ENCODE measurements at places on chromosomes 6 and 20.

GRCh38 chr6:71335544-71335943 is 46.9 kb downstream of the OGFRL1 start:
- DNase-seq: no peak

- DNase-seq: no peak
These were observed 2.4 kb upstream of the BLCAP start for GRCh38 chr20:37529968-37530600.

GRCh38 chr6:17268114-17268513 is 13.0 kb upstream of the RBM24 start:
- no peak for DNase-seq

DNA sequence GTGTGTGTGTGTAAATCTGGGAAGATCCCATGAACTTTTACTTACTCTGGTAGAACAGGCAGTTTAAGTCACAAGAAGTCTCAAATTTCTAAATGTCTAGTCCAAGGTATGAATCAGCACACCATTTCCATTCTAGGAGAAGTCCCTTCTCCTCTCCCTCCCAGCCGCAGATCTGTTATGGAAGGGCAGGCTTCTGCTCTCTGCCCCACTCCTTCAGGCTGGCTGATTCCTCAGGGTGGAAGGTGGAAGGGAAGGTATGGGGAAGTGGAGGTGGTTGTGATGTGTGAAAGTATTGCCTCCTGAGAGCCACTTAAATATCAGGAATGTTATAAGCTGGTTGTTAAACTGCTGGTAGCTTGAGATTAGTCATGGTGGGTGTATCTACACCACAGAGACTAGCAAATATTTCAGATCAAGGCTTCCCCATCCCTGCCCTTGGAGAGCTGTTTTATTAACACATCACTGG is 44.5 kb upstream of the LAMA4 start:
- no peak for DNase-seq

DNA sequence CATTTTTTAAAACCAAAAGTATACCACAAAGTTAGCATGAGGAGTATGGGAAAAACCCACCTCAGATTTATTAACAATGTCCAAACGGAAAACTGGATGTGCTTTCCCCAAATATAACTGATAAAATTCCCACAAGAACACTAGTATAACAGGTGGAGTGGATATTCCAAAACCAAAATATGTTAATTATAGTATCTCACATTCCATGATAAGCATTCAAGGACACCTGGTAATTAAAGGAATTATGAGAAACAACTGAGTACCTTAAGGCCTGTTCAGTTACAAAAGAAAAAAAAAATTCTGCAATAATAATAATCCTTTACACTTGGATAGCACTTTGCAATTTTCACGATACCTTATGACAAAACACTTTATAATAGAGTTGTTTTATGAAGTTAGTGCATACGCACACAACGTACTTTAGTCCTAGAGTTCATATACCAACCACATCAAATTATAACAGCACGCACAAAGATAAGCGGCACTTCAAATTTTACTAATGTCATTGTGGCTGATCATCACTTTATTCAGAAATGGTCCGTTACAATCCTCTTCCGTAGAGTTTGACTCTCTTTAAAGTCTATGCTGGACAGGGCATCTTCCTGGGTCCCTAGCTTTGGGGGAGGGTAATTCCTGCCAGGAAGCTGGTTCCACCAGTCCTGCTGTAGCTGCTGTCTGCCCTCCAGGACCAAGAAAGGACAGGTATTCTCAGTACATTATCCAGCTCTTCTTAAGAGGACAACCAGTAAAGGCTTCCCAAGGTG is 1.7 kb downstream of the CDK19 start:
- peak; percentile 39 for DNase-seq

GRCh38 chr20:34979366-34980153 is 23.9 kb downstream of the MYH7B start:
- DNase-seq: no peak

- no peak for DNase-seq
These were observed 427.1 kb downstream of the CD83 start for GRCh38 chr6:14544666-14545065.

DNA sequence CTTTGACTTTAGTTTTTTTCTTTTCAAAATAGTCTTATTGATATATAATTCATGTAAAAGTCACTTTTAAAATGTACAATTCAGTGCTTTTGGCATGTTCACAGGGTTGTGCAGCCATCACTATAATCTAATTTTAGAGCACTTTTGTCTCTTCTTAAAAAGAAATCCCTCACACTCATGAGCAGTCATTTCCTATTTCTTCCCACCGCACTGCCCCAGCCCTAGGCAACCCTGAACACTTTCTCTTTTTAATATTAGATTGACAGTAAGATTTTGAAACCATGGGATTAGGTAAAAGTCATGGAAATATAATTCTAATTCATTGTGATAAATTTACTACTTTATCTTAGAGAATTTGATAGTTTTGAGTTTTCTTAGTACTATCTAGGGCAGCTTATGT is 309.4 kb downstream of the UTRN start:
- DNase-seq: no peak

DNA sequence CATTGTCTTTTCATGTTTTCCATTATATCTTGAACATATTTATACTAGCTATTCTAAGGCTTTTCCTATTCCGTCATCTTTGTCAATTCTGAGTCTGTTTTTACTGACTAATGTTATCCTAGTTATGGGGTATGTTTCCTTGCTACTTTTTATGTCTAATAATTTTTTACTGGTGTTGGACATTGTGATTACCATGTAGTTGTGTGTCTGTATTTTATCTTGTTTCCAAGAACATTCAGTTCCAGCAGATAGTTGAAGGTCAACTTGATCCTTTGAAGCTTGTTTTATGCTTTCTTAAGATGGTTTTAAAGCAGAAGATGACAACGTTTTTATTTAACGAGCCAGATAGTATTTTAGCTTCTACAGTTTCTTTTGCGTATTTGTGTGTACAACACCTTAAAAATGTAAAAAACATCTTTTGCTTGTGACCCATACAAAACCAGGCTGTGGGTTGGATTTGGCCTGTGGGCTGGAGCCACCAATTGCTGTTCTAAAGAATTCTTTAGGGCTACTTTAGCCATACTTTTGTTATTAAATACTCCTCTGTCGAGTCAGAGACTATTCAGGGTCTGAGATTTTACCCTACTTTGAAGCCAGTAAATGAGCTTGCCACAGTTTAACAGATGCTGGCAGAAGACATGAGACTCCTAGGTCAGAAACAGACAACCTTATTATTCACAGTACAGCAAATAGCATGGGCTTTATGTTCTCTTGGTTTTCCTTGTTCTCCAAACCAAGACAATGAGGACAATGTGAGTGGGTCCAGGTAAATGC is 38.7 kb upstream of the REV3L start:
- DNase-seq: no peak

DNA sequence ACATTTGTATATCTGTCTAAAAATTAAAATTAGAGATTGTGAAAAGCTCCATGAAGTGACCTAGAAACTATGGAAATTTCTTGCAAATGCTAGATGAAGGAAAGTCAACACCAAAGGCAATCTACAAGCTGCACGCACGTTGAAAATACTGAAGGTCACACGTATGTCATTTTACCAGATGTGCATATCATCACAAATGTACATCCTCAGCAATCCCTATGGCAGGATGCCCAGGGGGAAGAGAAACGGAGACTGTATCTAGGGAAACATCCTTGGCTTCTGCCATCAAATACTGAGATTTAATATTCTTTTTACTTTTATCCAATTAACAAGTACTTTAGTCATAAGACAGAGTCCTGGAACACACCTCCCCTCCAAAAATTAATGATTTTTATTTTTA is 672.0 kb downstream of the RNF144B start:
- no peak for DNase-seq

DNA sequence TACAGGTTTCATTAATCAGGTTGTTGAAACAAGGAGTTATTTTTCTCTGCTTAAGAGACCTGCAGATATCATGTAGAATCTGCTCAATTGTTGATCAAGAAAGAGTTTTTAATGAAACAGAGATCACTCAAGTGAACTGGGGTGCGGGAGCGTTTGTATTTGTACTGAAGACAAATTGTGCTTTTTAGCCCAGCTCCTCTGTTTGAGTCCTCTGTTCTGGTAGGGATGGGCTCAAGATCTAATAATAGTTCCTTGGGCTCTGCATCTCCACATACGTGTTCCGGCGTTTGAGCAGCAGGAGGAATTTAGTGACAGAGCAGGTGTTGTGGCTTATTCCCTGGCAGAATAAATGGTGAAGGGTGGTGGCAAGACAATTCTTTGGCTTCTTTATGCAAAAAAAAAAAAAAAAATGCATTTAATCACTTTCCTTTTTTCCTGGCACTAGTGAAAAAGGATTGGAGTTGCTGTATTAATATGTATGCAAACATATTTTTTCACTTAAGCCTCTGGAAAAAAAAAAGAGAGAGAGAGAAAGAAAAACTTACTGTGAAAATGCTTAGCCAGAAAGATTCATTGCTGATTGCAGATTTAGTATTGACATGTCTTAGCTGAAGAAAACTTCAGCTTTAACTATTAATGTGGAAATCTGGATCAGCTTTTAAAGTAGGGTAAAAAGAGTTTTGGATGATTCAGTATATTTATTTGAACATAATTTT is 4.0 kb downstream of the CITED2 start:
- DNase-seq: no peak

GRCh38 chr20:10927936-10928840 is 254.4 kb upstream of the JAG1 start:
- no peak for DNase-seq

- DNase-seq: no peak
These were observed 1.8 kb upstream of the CCN2 start for GRCh38 chr6:131952886-131953509.

DNA sequence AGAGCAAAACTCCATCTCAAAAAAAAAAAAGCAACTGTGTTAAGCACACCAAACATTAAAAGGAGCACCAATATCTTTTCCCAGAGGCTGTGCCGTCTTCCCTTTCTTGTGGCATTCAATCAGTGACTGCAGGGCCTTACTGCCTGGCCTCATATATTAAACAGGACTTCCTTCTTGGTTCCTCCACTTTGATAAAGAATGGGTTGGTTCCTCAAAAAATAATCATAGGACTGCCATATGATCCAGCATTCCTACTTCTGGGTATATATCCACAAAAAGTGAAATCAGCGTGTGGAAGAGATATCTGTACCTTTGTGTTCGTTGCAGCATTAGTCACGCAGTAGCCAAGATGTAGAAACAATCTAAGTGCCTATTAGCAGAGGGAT is 40.3 kb upstream of the GFOD1 start:
- DNase-seq: no peak

DNA sequence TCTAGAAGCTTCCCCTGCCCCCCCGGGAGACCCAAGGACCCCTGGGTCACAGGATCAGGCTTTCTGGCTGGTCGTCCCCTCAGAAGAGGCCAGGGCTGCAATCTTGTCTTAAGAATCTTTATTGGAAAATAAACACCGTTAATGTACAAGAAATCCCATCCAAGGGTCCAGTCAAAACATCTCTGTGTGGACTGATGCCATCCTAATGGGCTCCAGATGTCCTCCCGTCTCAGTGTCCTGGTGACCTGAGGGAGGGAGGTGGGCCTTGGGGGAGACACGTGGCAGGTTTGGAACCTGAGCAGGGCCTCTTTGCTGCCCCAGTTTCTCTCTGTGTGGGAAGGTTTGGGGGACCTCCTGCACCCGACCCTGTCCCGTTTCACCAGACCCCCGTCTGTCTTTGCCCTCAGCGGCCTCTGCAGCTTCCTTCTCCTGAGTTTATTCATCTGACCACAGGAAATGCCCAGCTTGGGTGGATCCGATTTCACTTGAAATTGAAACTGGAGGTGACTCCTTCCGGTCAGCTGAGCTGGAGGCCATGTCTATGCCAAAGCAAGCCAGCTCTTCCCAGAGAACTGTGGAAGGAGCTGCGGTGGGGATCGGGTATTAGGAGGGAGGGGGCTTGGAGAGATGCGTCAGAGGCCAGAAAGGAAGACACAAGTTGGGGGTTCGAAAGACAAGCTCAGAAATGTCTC is 75.1 kb downstream of the SLC2A10 start:
- DNase-seq: no peak
